ENCODE measurements at places on chromosomes 13 and 19.

DNA sequence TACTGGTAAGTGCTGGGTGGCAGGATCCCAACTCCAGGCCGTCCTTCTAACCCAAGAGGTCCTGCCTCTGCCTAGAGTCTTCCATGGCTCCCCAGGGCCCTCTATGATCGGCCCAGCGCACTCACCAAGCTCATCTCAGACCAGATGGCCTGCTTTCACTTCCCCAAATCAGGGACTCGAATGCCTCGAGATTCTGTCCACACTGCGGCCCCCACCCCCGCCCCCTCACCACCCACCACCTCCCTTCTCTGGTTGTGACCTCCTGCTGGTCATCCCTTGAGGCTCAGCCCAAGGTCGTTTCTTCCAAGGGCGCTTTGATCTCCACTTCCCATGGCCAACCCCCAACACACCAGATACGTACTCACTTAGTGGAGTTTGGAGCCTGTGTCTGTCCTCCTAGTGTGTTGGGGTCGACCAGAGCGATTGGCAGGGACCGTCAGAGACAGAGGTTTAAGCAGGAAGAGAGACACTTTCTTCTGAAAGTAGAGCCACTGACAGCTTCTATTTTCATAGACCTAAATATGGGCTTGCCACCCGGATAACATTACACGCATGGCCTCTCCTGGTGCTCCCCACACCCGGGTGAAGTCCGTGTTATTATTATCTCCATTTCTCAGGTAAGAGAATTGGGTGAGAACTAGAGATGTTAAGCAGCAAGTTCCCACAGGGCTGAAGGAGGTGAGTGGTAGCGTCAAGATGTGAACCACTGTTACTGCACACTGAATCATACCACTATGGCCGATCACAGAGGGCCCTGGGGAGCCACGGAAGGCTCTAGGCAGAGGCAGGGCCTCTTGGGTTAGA is at the start of gene FCER2:
TSS of gene FCER2 (minus strand) at position 478 of the 804 bp plus-strand sequence. CDS start 2,371 bp downstream, outside the sequence.
- DNase-seq: peak; percentile 31
- no peak within 1 kb of the TSS for H3K27ac ChIP-seq

GRCh38 chr19:18594824-18595373 is 6.3 kb downstream of the REX1BD start:
- DNase-seq: peak; percentile 88
- peaks cover 3% of the 10 kb centered on the region for H3K36me3 ChIP-seq
- H3K27ac ChIP-seq: no peak overlapping the region
- no peaks in the 10 kb centered on the region for H3K27me3 ChIP-seq
- H3K4me3 ChIP-seq: peak overlapping the region; percentile 69
- peaks cover 4% of the 10 kb centered on the region for H3K4me1 ChIP-seq

GRCh38 chr13:23655321-23655720 is 85.1 kb downstream of the TNFRSF19 start:
- no peak overlapping the region for H3K4me3 ChIP-seq
- H3K4me1 ChIP-seq: peaks cover 19% of the 10 kb centered on the region
- no peak overlapping the region for H3K27ac ChIP-seq
- peaks cover 13% of the 10 kb centered on the region for H3K36me3 ChIP-seq
- no peaks in the 10 kb centered on the region for H3K27me3 ChIP-seq

- H3K36me3 ChIP-seq: no peaks in the 10 kb centered on the region
- no peak overlapping the region for H3K4me3 ChIP-seq
- peaks cover 3% of the 10 kb centered on the region for H3K4me1 ChIP-seq
- H3K27me3 ChIP-seq: no peaks in the 10 kb centered on the region
- DNase-seq: no peak
These were observed 2009.5 kb upstream of the PCDH20 start for GRCh38 chr13:63425131-63425530.

All from osteoblast (primary cell).